ENCODE measurements at places on chromosomes 12 and 14. TPM values are rescaled to one million over a fixed set of nuclear protein-coding genes. Genes with fewer than 3 reads are reported as not detected.

KRT79 gene
- not detected for total RNA-seq

HOXC5 gene
- total RNA-seq, result 33.8 TPM

PLEKHD1 gene
- total RNA-seq, result 0.20 TPM

SERPINA5 gene
- 0.16 TPM for total RNA-seq

LRP1 gene
- 253 TPM for total RNA-seq

GUCY2C gene
- total RNA-seq, result 0.07 TPM

STAC3 gene
- total RNA-seq, result 10.6 TPM

CLEC6A gene
- not detected for total RNA-seq

PYGL gene
- total RNA-seq, result 21.6 TPM

FNTB gene
- 37.5 TPM for total RNA-seq

SYT1 gene
- total RNA-seq, result 15.3 TPM

PAX9 gene
- total RNA-seq, result not detected

FSCB gene
- total RNA-seq, result not detected

KIF5A gene
- 0.59 TPM for total RNA-seq

PTPRO gene
- 2.1 TPM for total RNA-seq

KRT73 gene
- not detected for total RNA-seq

RAD9B gene
- 0.73 TPM for total RNA-seq

HOXC10 gene
- total RNA-seq, result 0.95 TPM

DNA sequence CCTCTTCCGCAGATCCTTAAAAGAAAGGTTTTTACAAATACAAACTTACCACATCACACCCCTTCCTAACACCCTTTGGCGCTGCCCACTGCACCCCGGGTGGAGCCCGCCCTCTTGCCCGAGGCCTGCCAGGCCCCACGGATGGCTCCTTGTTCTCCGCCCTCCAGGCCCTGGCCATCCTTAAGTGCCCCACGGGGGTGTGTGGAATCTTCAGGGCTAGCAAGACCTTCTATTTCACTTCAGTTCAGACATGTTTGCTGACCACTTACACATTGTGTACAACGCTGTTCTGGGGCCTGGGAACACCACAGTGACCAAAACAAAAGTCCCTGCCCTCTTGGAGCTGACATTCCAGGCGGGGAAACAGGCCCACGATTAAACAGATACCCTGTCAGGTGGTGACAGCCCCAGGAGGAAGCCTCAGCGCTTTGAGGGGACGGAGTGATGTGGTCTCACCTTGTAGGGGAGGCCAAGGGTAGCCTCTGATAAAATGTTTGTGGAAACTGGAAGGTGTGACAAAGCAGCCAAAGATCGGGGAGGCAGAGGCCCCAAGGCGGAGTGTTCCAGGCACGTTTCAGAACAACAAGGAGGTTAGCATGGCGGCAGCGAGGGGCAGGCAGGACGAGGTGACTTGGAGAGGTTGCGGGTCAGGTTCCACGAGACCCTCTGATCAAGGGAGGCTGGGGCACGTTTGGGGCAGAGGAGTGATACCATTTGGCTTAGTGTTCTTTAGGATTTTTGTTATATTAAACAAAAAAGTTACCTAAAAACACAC is 27.0 kb downstream of the TPCN1 start:
- DNase-seq, result no peak

DNA sequence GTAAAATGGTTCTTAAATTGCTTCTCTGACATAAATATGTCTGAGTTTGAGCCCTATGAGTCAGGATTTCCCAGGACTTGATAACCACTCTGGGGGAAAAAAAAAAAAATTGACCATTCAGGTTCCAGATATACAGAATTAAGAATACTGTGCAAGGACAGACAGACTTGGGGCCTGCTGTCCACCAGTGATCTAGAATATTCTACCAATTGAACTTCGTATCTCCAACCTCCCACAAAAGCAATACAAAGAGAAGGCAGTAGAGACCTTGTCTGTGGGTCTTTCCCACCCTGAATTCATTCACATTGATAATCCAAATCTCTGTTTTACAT is 4.1 kb downstream of the SINHCAF start:
- DNase-seq, result no peak

- no peak for DNase-seq
Observed at GRCh38 chr14:93991649-93992048, 5.5 kb upstream of the CCDC197 start.

GRCh38 chr12:96045566-96045965 is 10.2 kb upstream of the LTA4H start:
- no peak for DNase-seq

DNA sequence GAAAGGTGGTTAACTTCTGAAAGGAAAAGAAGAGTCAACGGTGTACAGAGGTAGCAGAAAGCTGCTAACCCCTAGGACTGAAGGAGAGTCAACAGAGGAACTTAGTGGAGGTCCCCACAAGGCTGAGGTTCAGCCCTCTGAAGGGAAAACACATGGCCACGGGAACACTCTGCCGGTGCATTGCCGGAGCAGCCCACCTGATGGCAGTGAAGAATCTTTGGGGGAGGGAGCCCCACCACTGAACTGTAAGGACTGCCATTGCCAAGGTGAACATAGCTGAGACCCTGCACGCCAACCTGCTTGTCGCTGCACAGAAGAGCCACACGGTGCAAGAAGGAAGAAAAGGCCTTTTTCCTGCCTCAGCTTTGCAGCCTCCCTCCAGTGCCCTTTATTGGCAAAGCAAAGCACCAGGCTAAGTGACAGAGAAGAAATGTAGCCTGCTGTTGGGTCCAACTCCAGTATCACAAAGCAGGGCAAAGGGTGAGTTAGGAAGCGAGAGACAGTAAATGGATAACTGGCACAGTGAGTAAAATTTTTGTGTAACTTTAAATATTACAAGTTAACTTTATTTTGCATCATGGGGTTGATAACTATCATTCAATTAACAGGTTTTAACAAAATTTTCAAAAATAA is 76.9 kb downstream of the LIN52 start:
- no peak for DNase-seq

- DNase-seq, result no peak
Observed at GRCh38 chr12:62930546-62931425, 4.2 kb downstream of the PPM1H start.

DNA sequence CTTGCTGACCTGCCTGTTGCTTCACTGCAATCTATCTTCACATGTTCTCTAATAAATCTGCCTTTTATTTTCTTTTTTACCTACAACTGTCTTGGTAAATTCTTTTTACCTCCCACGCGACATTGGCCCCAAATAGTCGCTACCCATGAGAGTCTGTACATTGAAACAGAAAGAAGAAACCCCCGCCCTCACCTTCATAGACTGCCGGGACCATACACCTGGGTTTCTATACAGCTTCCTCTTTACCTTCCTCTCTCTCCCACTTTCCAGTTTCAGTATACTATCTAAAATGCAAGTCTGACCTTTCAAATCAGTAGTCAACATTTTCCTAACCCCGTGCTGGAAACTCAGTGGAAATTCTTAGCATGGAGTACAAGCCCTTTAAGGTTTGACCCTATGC is 4.8 kb downstream of the SLC8A3 start:
- DNase-seq, result no peak

DNA sequence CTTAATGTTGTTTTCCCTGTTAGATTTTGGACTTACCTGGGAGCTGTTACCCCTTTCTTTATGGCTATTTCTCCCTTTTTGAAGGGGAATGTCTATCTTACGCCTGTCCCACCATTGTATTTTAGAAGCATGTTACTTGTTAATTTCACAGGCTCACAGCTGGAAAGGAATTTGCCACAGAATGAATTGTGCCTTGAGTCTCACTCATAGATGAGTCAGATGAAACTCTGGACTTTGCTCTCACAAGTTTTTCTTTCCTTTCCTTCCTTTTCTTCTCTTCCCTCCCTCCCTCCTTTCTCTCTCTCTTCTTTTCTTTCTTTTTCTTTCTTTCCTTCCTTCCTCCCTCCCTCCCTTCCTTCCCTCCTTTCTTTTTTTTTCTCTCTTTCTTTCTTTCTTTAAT is 9.3 kb upstream of the ATF7IP start:
- DNase-seq, result no peak

- no peak for DNase-seq
Observed at GRCh38 chr14:29906256-29906870, 21.3 kb downstream of the PRKD1 start.

- no peak for DNase-seq
Observed at GRCh38 chr12:55933799-55934742, 3.1 kb downstream of the DGKA start.

GRCh38 chr12:12331244-12331771 is 18.7 kb downstream of the MANSC1 start:
- DNase-seq, result no peak

GRCh38 chr12:122874081-122874480 is 21.8 kb downstream of the VPS37B start:
- DNase-seq, result no peak

DNA sequence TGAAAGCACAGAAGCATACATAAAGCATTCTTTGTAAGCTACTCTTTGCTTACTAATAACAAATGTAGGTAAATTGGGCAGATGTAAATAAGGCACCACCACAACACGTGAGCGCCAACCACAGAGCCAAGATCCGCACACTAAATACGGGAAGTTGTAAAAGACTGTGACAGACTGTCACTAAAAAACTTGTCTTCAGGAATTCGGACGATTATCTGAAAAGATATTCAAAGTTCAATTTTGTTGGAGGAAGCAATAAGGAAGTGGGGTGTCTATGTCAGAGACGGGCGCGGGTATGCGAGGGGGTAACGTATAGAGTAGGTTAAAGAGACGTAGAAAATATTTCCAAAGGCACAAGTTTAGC is 1.5 kb upstream of the HSP90B1 start:
- no peak for DNase-seq

GRCh38 chr12:109157986-109158385 is 41.6 kb downstream of the ACACB start:
- no peak for DNase-seq

GRCh38 chr12:130920723-130921381 is 32.9 kb upstream of the ADGRD1 start:
- no peak for DNase-seq

- DNase-seq, result no peak
Observed at GRCh38 chr14:65487783-65488494, 75.4 kb downstream of the FUT8 start.

- peak; percentile 61 for DNase-seq
Observed at GRCh38 chr14:81453166-81453766, 53.1 kb upstream of the STON2 start.

DNA sequence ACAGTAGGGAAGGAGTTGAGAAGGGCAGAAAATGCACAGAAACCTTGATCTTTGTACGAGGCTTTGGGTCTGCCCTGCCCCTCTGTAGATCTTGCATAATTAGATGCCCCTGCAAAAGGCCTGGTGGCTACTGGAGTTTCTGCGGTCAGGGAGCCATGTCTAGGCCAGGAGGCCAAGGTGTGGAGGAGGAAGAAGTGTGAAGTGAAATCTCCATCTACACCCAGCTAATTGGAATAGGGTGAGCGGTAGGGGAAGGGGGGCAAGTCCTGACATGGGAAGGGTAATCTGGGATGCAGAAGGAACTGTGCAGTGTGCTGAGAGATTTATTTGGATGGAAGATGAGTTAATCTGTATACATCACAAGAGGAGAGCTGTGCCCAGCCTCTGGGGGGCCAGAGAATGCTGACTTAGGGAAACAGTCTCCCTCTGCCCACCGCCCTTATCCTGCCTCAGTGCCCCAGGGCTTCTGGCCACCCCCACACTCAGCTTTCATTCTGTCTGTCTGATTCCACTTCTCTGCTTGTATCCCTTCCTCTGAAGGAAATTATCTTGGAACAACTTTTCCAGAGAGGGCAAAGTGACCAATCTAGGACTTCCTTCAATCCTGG is 5.4 kb downstream of the CYP27B1 start:
- DNase-seq, result no peak

DNA sequence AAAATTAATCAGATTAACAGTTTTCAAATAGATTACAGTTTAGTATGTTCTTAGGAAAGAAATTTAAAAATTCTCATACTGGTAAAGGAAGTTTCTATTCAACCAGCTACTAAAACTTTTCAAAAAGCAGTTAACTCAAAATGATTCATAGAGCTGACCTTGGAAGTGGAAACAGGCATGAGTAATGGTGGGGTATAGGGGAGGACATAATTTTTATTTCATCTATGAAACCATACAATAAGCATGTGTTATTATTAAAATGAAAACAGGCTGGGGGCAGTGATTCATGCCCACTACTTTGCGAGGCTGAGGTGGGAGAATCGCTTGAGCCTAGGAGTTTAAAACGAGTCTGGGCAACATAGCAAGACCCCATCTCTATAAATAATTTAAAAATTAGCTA is 73.0 kb downstream of the DNAI7 start:
- DNase-seq, result no peak

GRCh38 chr12:9711664-9712063 is 21.2 kb downstream of the CLECL1 start:
- no peak for DNase-seq

DNA sequence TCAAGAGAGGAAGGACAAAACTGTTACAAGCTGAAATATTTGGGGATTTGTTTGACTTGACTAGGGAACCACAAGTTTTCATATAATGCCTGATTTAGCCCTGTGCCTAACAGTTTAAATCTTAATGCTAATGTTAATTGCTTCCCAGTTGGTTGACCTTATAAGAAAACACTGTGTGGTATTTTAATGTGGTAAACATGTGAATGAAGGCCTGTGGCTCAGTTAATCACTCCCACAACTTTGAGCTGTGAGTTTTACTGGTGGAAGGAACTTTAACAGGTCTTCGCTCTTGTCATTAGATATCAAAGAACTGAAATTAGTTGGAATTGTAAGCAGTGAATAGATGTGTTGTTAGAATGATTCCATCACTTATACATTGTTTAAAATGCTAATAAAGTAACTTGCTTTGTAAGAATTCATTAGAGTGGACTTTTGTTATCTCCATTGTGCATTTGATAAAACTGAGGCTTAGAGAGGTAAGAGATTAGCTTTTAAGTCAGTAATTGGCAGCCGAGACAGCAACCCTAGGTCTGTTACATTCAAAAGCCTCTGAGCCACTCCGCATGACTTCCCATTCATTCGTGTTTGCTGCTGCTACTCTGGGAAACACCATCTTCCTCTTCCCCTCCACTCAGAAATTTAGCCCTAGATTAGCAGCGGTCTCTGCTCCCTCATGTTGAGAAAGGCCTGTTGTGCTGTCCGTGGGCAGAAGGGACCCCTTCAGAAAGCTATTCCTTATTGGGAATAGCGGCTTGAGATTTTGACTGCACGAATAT is 1.0 kb upstream of the TBK1 start:
- DNase-seq, result no peak

DNA sequence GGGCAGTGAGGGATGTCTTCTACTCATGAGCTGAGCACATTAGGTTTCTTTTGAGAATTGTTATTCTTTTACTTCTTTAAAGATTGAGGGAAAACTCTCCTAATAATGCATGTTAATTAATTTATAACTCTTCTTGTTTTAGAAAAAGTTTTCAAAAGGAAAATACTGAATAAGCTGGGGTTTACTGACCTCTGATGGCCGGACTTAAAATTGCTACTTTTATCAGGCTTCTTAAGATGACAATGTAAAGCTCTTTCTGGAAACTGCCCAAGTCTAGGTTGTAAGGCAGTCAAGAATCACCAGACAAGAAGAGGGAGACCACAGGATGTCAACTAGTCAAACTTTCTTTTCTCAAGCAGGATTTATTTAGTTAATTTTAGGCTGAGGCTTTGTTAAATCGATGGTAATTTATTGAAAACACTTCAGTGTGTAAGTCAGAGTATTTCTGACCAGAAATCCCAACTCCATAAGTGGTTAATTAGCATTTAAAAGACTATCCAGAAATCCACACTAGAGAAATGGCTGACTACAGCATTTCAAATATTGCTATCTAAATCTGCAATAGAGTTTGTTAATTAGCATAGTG is 82.1 kb downstream of the AVPR1A start:
- DNase-seq, result no peak

GRCh38 chr12:25829192-25829591 is 129.3 kb upstream of the RASSF8 start:
- DNase-seq, result no peak

Data from mesothelial cell of epicardium (in vitro differentiated cells).